T-cell (primary cell): ENCODE measurements at places on chromosomes 5 and 9. TPM values are rescaled to one million over a fixed set of nuclear protein-coding genes. Genes with fewer than 3 reads are reported as not detected.

GZMA gene
- total RNA-seq: 86.0 TPM

PLAC8L1 gene
- not detected for total RNA-seq

WDR38 gene
- total RNA-seq: not detected

CCDC192 gene
- 0.58 TPM for total RNA-seq

PFN3 gene
- not detected for total RNA-seq

SETX gene
- 64.9 TPM for total RNA-seq

IRX1 gene
- total RNA-seq: not detected

C5orf63 gene
- 11.5 TPM for total RNA-seq

PCDHGA4 gene
- 0.30 TPM for total RNA-seq

IFNA21 gene
- total RNA-seq: not detected

ZNF618 gene
- total RNA-seq: 0.73 TPM

DNA sequence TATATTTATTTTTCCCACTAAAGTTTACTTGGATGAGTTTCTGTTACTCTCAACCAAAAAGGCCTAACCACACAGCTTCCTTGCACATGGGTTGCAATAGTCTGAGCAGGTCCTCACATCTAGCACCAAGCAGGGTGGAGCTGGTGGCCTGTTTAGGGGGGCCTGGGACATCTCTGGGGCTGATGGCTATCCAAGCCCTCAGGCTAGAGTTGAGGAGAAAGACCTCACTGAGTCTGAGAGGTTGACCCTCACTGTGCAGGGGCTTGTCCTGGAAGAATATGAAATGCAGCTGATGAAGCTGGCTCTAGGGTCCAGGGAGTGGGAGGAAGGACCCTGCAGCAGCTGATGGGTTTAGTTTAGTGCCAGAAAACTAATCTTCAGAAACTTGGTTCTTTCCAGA is 217.1 kb upstream of the MVB12B start:
- DNase-seq: no peak
- peaks cover 3% of the 10 kb centered on the region for H3K27me3 ChIP-seq

DNA sequence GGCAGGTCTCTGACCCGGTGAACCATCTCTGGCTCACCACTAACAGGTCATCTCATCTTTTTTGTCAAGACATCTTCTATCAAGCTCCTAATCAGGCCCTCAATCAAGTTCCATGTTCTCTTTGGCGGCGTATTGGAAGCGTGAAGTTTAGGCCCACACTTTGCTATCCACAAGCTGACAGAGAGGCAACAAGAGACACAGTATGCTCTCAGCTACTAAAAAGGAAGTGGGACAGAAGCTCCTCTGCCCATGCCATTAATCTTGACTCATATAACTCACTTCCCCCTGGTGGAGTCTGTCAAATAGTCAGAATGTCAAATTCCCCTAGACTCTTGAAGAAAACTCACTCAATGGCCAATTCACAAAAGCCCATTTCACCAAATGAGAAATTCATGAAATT is 77.6 kb upstream of the TMC1 start:
- no peak for DNase-seq
- no peaks in the 10 kb centered on the region for H3K27me3 ChIP-seq
- no peaks in the 10 kb centered on the region for H3K36me3 ChIP-seq
- H3K4me3 ChIP-seq: no peak overlapping the region
- H3K27ac ChIP-seq: peak overlapping the region; percentile 16

- peaks cover 12% of the 10 kb centered on the region for H3K27me3 ChIP-seq
- DNase-seq: no peak
- no peak overlapping the region for H3K4me3 ChIP-seq
- no peaks in the 10 kb centered on the region for H3K36me3 ChIP-seq
- no peak overlapping the region for H3K27ac ChIP-seq
Observed at GRCh38 chr9:78365748-78366697, 69.1 kb downstream of the PSAT1 start.

- DNase-seq: no peak
- no peaks in the 10 kb centered on the region for H3K4me1 ChIP-seq
- H3K36me3 ChIP-seq: no peaks in the 10 kb centered on the region
- no peaks in the 10 kb centered on the region for H3K27me3 ChIP-seq
- H3K27ac ChIP-seq: no peak overlapping the region
Observed at GRCh38 chr5:66213533-66213932, 69.4 kb downstream of the SREK1 start.

DNA sequence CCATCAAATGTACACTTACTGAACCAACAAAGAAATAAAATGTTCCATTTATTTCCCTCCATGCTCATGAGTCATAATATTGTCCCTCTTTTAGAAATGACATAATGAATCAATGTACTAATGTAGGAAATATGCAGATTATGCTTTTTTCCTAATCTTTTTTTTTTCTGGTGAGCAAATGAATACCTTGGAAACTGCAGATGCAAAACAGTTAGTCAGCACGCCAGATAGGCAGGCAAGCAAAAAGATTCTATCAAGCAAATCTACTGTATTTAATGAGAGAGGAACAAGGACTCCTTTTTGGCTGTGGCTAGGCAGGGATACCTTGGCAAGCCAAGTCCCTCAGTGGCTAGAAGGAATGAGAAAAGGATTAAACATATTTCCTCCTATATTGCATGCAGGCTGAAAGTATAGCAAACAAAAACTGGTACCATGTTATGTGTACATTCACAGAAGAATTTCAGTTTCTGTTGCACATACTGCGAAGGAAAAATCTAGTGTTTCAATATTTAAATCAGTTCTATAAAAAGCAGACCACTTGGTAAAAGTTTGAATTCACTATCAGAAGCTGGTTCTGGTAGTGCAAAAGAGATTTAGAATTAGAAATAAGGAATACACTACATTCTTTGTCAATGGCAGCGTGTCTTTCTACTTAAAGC is 605.4 kb downstream of the TLE1 start:
- no peaks in the 10 kb centered on the region for H3K36me3 ChIP-seq
- H3K27me3 ChIP-seq: no peaks in the 10 kb centered on the region
- H3K27ac ChIP-seq: no peak overlapping the region
- DNase-seq: no peak

DNA sequence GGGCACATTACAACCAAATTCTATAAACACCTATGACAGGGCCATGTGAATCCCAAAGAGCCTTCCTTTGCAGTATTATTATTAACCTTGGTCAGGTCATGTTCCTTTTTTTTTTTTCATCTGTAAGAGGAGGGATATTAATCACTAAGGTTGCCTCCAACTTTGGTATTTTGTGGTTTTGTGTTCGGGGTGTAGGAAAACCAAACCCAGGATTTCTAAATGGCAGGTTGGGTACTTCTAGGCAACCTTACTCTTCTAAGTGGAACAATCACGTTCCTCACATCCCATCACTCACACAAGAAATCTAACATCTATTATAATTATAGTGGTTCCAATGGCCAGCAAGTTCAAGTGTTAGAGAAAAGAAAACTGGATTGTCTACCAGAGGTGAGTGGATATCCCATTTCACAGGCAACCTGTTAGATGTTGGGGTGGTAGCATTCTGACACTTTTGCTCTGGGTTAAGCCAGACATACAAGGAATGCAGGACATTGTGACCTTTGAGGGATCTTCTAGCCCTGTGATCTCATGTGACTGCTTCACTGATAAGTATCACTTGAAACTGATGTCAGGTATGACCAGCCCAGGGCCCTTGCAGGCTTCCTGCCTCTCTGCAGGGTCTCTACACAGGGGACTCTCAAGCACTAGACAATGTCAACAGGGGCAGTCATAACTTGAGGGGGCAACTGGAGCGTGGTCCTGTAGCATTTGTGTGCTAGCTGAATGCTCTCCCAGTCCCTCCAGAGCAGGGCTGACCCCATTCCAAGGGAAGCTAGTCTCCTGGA is 126.2 kb upstream of the VLDLR start:
- H3K27ac ChIP-seq: no peak overlapping the region
- no peaks in the 10 kb centered on the region for H3K27me3 ChIP-seq
- no peak overlapping the region for H3K4me3 ChIP-seq
- no peak for DNase-seq

DNA sequence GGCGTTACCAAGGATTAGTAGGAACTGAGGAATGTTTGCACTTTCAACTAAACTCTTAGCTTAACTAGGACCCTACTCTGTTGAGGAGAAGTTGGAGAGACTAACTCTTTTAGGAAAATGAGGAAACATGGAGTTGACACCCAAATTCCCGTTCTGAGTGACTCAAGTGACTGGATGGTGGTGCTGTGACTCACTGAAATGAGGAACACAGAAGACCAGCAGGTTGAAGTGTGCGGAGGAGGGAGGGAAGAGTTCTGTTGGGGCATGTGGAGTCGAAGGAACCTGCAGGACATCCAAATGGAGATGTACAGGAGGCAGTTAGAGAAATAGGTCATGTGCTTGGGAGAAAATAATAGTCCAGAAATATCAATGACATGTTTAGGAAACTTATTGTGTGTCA is 8.2 kb downstream of the HEXB start:
- no peak overlapping the region for H3K27ac ChIP-seq
- H3K4me3 ChIP-seq: no peak overlapping the region
- peaks cover 38% of the 10 kb centered on the region for H3K36me3 ChIP-seq
- no peaks in the 10 kb centered on the region for H3K27me3 ChIP-seq
- no peak for DNase-seq

DNA sequence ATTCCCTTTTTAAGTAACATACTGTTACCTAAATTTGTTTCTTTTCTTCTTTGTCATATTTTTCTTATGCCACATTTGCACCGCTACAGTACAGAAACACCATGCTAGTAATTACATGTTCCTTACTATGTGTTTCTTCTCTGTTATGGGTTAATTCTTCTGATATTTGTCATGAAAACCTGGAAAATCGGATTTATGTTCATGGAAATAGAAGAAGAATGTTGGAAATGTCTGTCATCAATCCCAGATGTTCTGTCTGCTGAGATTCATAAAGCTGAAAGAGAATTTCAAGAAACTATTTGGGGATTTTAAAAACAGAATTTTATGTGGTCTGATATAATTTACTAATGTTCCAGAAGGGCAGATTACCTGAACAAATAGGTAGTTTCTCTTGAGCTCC is 305.2 kb upstream of the NREP start:
- no peak overlapping the region for H3K27ac ChIP-seq
- no peak overlapping the region for H3K4me3 ChIP-seq
- no peaks in the 10 kb centered on the region for H3K27me3 ChIP-seq
- H3K4me1 ChIP-seq: no peaks in the 10 kb centered on the region

GRCh38 chr5:151557951-151558350 is 33.2 kb downstream of the FAT2 start:
- no peaks in the 10 kb centered on the region for H3K4me1 ChIP-seq
- peaks cover 6% of the 10 kb centered on the region for H3K27me3 ChIP-seq
- DNase-seq: no peak
- no peak overlapping the region for H3K4me3 ChIP-seq
- no peaks in the 10 kb centered on the region for H3K36me3 ChIP-seq

- H3K36me3 ChIP-seq: no peaks in the 10 kb centered on the region
- H3K27ac ChIP-seq: no peak overlapping the region
- DNase-seq: no peak
- H3K4me3 ChIP-seq: no peak overlapping the region
- H3K27me3 ChIP-seq: peaks cover 9% of the 10 kb centered on the region
Observed at GRCh38 chr9:98529841-98530240, 178.9 kb downstream of the GABBR2 start.

DNA sequence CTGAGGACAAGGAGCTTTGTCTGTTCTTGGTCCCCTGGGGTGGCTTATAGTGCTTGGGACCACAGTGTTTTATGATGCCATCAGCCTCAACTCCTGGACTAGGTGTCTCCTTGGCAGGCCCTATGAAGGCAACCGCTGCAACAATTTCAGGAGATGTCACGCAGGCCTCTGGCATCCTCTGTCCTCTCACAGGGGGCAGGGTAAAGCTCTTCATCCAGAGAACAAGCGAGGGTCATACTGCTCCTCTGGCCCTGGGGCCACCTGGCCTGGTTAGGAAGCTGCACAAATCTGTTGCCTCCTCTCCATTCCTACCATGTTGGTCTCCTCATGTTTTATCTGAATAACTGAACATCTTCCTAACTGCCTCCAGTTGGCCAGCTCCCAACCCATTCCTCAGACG is 148.9 kb upstream of the SPEF2 start:
- no peak overlapping the region for H3K27ac ChIP-seq
- no peak for DNase-seq
- no peaks in the 10 kb centered on the region for H3K4me1 ChIP-seq
- H3K4me3 ChIP-seq: no peak overlapping the region
- no peaks in the 10 kb centered on the region for H3K36me3 ChIP-seq
- H3K27me3 ChIP-seq: no peaks in the 10 kb centered on the region

DNA sequence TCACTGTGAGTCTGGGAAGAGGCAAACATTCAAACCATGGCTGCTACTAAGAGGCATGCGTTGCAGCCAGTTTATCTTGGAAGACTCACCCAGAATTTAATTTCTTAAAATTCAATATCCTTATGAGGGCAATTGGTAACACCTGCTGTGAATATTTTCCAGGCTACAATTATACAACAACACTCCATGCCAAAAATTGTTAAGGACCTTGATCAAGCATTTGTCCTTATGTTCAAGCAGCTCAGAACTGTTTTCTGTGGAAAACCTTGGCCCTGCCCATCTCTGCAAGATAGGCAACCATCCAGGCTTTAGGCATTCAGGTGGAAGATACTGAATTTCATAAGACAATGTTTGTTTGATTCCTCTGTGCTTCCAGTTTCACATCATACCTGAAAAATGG is 327.8 kb downstream of the FBXL7 start:
- H3K27me3 ChIP-seq: no peaks in the 10 kb centered on the region
- no peak overlapping the region for H3K27ac ChIP-seq
- H3K4me1 ChIP-seq: no peaks in the 10 kb centered on the region
- H3K36me3 ChIP-seq: no peaks in the 10 kb centered on the region
- no peak for DNase-seq
- no peak overlapping the region for H3K4me3 ChIP-seq

DNA sequence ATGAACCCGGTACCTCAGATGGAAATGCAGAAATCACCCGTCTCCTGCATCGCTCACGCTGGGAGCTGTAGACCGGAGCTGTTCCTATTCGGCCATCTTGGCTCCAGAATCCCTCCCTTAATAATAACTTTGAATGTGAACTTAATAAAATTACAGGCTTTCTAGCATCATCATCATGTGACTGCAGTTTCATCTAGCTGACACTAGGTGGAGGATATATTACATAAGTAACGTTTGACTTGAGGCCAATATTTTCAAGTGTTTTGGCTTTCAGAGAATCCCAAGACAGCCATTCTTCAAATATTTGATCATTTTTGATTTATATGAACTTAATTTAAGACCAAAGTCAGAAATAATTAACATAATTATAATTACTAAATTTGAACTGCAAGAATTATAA is 474.9 kb upstream of the CDH10 start:
- no peaks in the 10 kb centered on the region for H3K27me3 ChIP-seq
- no peak overlapping the region for H3K27ac ChIP-seq

GRCh38 chr9:103537426-103537825 is 542.3 kb downstream of the CYLC2 start:
- H3K36me3 ChIP-seq: no peaks in the 10 kb centered on the region
- no peaks in the 10 kb centered on the region for H3K4me1 ChIP-seq
- H3K27ac ChIP-seq: no peak overlapping the region
- H3K4me3 ChIP-seq: no peak overlapping the region
- no peaks in the 10 kb centered on the region for H3K27me3 ChIP-seq
- no peak for DNase-seq

GRCh38 chr5:179137643-179138567 is 77.7 kb downstream of the ZNF354C start:
- H3K27ac ChIP-seq: no peak overlapping the region
- no peaks in the 10 kb centered on the region for H3K27me3 ChIP-seq
- no peak overlapping the region for H3K4me3 ChIP-seq
- DNase-seq: no peak
- no peaks in the 10 kb centered on the region for H3K36me3 ChIP-seq
